ENCODE measurements at places on chromosomes 16 and 17.

GRCh38 chr16:73547552-73548403 lies 499.9 kb upstream of the ZFHX3 start:
- no peak for DNase-seq

DNA sequence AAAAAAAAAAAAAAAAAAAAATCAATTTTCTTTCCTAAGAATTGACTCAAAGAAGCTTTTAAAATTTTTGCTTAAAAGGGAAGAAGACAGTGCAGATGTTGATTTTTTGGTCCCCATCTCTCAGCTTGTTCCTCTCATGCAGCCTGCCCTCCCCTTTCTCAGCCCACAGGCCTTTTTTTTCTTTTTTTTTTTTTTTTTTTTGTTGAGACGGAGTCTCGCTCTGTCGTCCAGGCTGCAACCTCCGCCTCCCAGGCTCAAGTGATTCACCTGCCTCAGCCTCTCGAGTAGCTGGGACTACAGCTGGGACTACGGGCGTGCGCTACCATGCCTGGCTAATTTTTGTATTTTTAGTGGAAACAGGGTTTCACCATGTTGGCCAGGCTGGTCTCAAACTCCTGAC lies 17.7 kb downstream of the YPEL2 start:
- no peak for DNase-seq

DNA sequence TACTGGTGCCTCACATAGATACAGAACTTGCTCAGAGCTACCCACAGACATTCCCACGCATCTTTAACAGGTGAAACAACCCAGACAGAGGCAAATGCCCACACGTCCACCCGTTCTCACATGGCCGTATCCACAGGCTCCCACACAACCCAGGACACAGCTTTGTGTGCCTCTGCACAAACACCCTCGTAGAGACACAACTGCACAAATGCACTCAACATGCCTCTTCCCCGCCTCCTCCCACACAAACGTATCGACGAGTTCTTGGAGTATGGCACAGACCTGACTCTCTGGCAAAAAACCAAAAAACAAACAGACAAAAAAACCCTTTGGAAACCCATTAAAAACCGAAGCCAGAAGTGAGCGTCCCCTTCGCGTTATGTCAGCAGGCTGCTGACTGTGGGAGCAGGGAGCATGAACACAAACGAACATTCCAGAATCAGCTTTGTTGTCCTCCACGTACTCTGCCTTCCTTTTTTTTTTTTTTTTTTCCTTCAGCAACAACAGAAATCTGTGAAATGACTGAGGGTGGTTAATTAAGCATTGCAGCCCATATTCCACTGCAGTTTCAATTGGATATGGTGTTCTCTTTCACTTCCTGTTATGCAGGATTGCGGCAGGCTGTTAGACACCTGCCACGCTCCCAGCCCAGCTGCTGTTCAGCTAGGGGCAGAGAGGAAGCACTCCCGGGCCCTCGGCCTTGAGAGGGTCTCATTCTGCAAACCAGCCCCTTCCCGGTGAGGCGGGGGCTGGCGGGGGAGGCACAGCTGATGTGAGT lies 313.7 kb downstream of the MAF start:
- peak; percentile 6 for DNase-seq

- DNase-seq: no peak
These were observed 37.1 kb downstream of the OR1D5 start for GRCh38 chr17:3026125-3026855.

DNA sequence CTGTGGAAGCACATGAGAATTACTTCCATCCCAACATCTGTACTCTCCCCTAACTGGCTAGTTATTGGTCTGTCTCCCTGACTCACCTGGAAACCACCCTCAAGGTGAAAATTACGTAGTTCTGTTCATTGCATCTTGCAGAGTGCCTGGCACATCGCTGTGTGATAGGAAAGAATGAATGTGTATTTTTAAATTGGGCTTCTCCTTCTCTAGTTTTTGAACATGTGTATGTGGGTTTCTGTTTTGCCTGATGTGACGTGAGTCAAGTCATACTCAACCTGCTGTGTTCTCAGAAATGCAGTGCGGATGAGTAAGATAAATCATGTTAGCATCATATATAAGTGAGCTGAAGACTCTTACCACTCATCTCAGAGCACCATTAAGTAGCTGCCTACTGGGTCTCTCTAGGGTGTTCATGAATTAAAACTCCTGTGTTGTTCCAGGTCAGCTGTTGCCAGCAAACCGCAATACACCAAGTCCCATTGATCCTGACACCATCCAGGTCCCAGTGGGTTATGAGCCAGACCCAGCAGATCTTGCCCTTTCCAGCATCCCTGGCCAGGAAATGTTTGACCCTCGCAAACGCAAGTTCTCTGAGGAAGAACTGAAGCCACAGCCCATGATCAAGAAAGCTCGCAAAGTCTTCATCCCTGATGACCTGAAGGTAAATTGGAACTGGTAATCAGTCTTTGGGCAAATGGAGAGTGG lies 50.2 kb downstream of the HLF start:
- DNase-seq: no peak

DNA sequence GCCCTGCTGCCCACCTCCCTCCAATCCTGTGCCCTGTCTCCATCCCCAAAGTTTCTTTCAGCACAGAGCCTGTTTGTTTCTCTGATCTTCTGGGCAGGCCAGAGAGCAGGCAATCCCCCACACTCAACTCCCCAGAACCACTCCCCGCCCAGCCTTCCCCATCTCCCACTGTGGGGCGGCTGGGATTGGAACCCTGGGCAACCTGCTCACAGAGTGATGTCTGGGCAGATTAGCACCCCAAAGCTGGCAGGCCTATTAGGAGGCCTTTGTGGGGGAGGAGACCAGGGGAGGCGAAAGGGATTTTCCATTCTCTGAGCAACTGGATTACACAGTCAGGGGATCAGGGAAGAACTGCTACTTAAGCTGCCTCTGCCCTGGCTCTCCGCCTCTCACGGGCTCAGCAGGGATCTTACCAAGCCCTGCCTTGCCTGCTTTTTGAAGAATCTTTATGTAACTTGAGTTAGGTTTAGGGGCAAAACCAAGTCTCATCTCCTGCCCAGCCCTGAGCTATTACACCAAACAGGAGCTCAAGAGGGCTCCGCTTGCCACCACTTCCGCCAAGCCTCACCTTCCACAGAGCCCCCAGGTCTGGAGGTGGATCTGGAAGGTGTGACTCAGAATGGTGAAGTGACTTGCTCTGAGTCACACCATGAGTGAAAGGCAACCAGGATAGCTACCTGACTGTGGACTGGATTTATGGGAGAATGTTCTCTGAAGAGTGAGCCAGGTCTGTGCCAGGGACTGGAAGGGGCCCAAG lies 16.0 kb upstream of the LHX1 start:
- DNase-seq: peak; percentile 97

DNA sequence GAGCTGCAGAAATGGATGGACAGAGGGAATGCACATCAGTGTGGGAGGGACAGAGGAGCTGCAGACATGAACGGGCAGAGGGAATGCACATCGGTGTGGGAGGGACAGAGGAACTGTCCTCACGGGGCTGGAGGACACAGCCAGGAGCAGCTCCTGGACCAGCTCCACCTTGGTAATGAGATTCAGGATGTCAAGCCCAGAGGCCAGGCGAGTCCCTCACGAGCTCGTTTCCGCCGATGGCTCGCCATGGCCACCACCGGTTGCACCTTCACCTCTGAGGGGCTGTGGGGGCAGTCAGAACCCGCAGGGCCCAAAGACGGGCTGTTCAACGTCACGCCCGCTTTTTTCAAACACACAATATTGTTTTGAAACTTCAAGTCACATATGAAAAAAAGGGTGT lies 56.2 kb downstream of the RPH3AL start:
- no peak for DNase-seq

- no peak for DNase-seq
These were observed 83.2 kb downstream of the SPECC1 start for GRCh38 chr17:20092261-20092867.

- DNase-seq: no peak
These were observed 2.2 kb upstream of the MAP2K6 start for GRCh38 chr17:69412251-69412671.

DNA sequence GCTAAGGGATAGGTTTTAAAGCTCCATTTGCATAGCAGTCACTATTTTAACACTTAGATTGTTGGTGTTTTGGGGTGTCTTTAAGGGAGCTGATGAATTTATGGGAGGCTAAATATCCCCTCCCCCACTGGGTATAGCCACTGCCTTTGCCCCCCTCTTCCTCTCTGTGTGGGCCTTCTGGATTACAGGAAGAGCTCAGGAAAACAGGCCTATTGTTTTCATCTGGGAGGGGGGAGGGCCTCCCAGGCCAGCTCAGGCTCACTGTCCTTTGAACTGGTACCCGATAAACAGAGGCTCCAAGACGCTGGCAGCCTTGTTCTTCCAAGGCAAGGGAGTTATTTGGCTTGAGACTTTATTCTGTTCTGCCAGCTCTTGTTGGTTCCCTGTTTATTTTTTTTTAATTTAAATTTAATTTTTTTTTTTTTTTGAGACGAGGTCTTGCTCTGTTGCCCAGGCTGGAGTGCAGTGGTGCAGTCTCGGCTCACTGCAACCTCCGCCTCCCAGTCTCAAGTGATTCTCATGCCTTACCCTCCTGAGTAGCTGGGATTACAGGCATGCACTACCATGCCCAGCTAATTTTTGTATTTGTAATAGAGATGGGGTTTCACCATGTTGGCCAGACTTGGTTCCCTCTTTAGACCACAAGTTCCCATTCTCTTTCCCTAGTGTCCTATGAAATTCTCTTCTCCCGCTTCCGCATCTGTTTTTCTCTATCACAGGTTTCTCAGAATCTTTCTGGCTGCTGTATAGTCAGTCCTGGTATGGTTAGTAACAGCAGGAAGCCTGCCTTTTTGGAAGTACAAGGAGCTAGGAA lies 25.1 kb downstream of the MINK1 start:
- DNase-seq: peak; percentile 49

DNA sequence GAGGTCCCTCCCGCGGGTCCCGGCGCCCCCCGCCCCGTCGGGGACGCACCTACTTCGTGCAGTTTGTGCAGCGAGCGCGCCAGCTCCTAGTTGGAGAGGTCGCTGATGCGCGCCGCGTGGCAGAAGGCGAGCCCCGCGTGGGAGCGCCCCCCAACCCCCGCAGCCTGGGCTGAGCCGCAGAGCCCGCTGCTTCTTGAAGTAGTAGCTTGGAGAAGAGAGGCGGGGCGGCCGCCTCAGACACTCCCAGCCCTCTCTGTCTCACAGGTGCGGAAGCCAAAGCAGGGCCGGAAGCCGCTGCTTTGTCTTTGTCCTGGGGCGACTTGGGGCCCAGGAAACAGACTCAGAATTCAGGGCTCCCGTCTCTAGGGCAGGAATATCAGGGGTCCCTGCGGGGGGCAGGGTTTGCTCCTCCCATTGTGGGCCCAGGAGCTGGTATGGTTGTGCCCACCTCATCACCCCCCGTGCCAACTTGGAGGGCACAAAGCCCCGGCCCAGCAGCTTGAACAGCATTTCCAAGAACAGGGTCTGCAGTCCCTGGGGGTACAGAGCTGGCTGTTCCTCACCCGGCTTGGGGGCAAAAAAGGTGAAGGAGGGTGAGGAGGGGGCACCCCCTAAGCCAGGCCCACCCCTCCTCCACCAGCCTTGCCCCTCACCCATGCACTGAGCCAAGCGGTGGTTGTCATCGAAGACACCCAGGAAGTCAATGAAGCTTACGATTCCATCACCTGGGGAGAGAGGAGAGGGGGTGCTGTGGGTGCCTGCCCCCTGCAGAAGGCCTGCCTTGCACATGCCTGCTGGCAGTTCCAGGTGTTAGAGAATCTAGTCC lies 13.5 kb downstream of the SPATA32 start:
- DNase-seq: no peak

GRCh38 chr17:82013341-82013740 lies 9.3 kb downstream of the CENPX start:
- no peak for DNase-seq

- DNase-seq: no peak
These were observed 492 bp downstream of the SLC25A39 start for GRCh38 chr17:44324092-44324570.

GRCh38 chr17:29175349-29175748 lies 4.8 kb downstream of the MYO18A start:
- no peak for DNase-seq

- no peak for DNase-seq
These were observed 4.7 kb downstream of the ZNF750 start for GRCh38 chr17:82835122-82835521.

GRCh38 chr16:89241187-89242007 lies 23.9 kb downstream of the ZNF778 start:
- DNase-seq: peak; percentile 61

- peak; percentile 60 for DNase-seq
These were observed 102.6 kb upstream of the CREBBP start for GRCh38 chr16:3983081-3983520.

GRCh38 chr17:60461584-60461983 lies 39.3 kb downstream of the CHCT1 start:
- no peak for DNase-seq

DNA sequence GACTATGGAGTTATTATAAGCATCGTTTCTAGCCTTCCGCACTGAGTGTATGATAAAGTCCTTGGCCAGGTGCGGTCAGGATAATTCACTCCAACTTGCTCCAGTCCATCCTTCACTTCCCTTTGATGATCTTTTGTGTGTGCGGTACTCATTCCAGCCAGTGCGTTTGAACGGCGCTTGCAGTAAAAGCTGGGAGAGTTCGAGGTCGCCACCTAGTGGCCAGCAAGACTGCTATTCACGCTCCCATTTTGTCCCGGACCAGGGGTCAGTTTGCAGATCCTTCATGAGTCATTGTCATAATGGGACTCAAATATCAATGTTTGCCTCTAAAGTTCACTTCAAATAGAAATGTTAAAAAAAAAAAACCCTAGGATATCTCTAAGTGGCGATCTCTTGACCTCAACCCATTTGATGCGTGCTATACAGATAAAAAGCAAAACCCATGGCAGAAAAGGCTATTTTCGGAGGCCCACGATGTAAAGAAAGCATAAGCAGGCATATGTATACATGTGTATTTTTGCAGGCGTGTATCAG lies 417.1 kb downstream of the TMEM114 start:
- peak; percentile 21 for DNase-seq

- no peak for DNase-seq
These were observed 867.7 kb upstream of the EEF2KMT start for GRCh38 chr16:5965321-5965720.

GRCh38 chr16:1052721-1053120 lies 19.8 kb upstream of the SSTR5 start:
- DNase-seq: no peak

DNA sequence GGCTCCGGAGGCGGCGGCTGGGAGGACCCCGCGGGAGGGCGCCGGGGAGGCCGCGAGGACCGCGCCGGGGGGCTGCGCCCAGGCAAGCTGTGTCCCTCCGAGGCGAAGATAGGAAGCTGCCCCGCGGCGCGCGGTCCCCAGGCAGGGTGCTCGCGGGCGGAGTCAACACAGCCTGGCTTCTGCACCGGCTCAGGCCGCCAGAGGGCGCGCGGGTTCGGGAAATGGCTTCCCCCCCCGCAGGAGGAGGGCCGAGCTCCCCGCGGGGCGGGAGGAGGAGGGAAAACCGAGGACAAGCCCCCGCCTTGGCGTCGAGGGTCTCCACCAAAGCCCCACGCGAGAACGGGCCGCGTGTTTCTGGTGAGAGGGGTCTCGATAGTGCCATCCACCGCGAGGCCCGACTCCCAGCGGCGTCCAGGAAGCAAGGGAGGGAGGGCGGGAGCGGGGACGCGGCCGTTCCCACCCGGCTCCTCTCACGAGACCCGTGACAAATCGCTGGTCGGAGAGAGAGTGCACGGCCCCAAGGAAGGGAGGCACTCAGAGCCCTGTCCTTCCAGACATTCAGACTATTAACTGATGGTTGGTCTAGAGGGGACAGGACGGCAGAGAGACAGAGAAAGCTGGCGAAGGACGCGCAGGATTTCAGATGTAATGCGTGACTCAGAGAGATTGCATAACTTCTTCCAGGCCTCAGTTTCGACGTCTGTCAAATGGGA lies 64.4 kb upstream of the DNAJA2 start:
- DNase-seq: peak; percentile 15
